ENCODE measurements at places on chromosomes 3 and 15.

GRCh38 chr15:81043935-81044575, 43.3 kb downstream of the TLNRD1 start:
- no peak for DNase-seq

- DNase-seq, result no peak
Measured at GRCh38 chr3:23004971-23005370, 198.2 kb upstream of the UBE2E2 start.

GRCh38 chr3:112531358-112531781, 30.4 kb downstream of the ATG3 start:
- DNase-seq, result no peak

- no peak for DNase-seq
Measured at GRCh38 chr3:182465301-182466185, 327.8 kb upstream of the ATP11B start.

DNA sequence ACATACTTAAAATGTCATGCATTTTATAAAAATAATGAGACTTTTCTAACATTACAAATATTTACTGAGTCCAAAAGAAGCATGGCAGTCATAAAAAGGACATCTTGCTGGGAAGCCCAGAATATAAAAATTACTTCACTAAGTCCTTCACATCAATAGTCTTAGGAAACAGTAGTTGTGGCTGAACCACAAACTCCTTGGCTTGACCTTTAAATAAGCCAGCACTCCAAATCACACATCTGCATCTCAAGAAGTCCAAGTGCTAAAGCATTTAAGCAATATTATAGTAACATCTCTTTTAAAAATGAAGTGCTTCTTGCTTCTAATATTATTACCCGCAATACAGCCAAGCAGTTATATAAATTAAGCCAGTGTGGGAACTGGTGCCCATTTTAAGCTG, 8.8 kb downstream of the CCNL1 start:
- DNase-seq, result no peak

DNA sequence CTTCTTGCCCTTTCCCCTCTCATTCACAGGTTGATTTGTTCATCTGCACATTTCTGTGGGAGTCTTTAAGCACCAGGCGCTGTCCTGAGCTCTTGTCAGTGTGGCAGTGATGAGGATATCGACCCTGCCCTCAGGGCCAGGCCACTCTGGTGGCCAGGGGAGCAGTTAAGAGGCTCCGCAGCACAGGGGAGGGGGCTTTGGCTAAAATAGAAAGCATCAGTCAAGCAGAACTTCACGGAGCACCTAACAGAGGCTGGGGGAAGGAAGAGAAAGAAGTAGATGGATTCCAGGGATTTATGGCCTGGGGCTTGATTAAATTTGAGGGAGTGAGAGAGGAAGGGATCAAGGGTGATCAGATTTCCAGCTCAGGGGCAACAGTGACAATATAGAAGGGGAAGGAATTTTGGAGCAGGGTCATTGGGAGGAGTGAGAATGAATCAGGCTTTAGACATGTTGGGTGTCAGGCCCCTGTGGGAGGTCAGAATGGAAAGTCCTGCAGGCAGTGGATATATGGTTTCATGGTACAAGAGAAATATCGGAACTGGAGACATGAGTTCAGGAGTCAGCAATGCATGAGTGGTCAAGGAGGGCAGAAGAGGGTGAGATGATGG, 73.0 kb upstream of the GLCE start:
- DNase-seq, result no peak

DNA sequence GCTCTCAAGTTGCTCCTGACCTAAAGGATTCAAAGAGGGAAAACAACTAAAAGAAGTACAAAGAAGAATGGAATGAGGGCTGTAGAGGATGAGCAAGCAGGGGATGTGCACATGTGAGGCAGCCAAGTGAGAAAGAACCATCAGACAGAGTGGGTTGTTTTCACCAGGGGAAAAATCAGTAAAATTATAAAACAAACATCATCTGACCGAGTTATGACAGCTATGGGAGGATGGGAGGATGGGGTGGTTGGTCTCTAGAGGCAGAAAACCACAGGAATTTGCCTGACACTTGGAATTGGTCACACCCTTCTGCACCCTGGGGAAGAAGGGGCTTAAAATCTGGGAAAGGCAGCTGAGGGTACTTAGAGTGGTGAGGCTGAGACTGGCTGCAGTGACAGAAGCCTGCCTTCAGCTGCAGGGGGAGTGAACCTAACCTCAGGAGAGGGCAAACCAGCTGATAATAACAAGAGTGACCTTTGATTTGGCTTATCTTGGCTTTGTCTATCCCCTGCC, 10.1 kb downstream of the ARHGAP31 start:
- no peak for DNase-seq

- no peak for DNase-seq
Measured at GRCh38 chr3:66996696-66997095, 1.4 kb upstream of the KBTBD8 start.

DNA sequence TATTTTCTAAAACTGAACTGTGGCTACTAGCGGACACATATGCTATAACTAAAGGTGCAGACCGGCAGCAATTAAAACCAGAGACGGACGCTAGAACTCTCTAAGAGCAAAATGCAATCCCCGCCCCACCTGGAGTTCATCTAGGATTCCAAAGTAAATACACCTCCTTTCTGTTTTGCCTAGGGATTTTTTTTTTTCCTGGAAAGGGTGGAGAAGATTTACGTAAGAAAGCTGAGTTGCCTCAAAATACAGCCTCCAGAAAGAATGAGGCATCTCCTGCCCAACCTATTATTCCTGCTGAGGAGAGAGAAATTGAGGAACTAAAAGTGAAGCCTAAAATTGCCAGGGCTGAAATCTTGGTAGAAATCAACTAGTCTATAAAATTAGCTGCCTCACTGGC, 150.2 kb downstream of the TP63 start:
- no peak for DNase-seq

DNA sequence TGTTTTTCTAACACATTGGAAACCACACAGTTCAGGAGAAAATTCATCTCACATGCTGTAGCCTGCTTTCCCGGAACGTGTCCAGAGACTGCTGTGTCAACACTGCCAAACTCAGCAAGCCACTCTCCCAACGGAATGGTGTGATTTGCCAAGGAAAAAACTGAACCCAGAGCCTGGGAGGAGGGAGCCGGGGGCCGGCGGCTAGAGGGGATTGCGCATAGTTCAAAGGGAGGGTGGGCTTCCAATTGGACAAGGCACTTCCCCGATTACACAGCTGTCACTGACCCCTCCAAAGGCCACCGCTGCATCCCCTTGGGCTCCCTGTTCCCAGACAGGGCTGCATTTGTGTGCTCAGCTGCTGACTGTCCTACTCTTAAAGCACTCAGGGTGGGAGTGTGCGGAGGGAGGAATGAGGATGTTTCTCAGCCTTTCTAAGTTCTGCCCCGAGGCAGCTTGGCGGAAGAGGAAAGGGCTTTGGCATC, 256.2 kb downstream of the ZNF621 start:
- no peak for DNase-seq

GRCh38 chr3:78641703-78642102, 1126.1 kb downstream of the ROBO1 start:
- DNase-seq, result no peak

DNA sequence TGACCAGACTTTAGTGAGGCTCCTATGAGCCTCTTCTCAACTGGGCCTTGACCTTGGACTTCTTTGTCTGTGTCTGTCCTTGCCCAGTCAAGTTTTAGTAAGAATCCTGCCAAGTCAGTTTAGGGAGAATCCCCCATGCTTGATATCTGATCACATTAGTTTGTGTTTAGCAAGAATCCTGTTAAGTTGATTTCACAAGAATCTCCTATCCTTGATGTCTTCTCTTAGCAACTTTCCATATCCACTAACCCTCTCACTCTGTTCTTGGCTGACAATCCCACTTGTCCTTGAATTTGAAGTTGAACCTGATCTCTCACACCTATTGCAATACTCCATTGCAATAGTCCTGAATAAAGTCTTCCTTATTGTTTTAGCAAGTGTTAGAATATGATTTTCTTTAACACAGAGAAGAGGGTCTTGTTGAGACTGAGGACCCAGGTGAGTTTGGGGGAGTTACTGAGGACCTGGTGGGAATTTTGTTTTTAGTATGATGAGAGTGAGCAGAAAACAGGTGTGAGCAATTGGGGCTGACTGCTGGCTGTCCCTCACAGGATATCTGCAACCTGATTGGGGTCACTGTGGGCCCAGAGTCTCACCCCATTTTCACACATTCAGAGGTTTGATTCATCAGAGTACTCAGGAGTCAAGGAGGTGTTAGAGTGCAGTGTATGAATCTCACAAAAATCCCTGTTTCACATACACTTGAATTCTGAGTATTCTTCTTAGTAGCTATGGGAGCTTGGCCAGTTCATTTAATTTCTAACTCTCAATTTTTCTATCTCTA, 39.9 kb upstream of the TNFAIP8L3 start:
- no peak for DNase-seq

DNA sequence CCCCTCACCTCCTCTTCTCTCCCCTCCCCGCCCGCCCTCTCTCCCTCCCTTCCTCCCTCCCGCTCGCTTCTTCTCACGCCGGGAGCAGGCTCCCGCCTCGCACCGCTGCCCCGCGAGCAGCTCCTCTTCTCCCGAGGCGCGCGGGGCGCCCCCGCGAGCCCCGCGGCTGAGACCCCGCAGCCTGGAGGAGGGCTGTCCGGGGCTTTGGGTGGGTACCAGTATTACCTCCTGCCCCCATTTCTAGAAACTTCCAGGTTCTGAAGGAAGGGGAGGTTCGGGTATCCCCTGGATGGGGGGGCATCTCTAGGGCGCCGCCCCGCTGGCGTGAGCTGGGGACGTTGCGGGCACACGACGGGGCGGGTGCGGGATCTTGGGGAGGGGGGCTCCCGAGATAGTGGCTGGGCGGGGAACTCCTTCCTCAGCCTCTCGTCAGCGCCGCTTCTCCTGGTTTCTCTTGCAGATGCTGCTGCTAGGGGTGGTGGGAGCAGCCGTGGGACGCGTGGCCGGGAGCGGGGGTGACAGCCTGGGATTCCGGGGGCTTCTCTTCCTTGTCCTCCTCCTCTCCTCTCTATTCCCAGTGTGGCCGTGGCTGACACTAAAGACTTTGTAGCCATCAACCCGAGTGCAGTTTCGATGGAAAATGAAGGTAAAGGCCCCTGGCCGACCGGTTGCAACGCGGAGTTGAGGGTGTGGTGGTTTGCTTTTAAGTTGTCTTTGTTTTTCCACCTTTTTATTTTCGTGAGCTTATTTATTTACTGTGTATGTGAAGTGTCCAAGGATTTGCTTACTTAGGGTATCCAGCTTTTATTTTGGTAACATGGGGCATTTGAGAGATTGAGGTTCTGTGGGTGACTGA, 474 bp downstream of the ATP2C1 start:
- no peak for DNase-seq

DNA sequence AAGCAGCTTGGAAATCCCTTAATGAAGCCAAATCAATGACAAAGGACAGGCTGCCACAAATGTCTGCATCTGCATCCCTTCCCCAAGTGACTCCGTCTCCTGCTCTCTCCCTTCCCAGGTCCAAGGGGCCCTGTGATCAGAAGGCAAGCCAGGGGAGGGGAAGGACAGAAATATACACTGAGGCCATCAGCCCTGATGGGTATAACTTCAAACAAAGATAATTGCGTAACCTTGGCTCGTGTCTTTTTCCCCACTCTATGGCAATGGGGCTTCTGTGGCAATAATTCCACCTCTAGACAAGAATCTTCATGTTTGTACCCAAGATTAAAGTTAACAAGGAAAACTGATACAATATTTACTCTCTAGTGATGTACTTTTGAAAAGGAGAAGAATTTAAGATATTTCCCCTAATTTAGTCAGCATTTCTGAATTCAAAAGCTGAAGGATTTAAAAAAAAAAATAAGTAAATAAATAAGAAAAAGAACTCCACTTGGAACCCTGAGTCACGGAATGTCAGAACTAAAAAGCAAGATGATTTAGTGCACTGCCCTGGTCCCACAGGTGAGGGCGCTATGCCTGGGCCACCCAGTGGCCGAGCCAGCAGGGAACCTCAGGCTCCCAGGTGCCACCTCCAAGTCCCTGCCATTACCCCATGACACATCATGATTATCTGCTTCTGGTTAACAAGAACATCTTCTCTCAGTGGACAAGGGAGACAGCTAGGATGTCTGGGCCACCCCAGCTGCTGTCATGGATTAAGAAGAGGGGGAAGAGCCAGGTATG, 154.5 kb downstream of the STT3B start:
- no peak for DNase-seq

GRCh38 chr15:73841756-73842725, 31.3 kb upstream of the TBC1D21 start:
- no peak for DNase-seq

- no peak for DNase-seq
Measured at GRCh38 chr3:37806505-37807200, 55.0 kb upstream of the CTDSPL start.

DNA sequence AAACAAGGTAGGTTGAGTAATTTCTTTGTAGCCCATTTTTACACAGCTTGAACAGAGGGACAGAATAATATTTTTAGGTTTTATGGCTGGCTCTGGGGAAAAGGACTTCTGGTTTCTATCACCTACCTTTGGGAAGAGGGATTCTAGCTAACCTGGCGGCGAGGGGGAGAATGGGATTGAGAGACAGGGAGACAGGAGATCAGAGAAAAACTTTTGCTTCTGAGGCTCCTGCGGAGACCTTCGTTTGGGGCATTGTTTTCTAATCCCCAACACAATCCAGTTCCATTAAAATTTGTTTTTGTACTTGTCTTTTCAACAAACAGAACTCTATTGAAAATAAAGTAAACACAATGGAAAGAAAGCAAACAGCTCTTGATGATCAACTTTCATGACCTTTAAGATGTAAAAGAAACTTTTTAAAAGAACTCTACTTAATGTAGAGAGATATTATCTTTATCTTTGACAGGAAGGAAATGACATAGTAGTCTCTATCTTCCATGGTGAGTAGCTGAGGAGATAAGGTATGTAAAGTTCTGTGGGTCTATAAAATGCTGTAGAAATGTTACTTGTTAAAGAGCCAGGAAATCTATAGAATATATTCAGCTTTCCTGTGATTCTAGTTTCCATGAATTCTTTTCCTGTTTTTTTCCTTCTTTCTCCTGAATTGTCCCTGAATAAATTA, 37.0 kb upstream of the P2RY1 start:
- no peak for DNase-seq

Data from stimulated activated CD8-positive, alpha-beta memory T cell treated with anti-CD3 and anti-CD28 coated beads, Interleukin-4, amount 100 ng/mL, for 4 hours (primary cell).